Suppressor macrophage treated with lipopolysaccharide for 1 hour (primary cell): ENCODE measurements at places on chromosomes 2 and 18.

DNA sequence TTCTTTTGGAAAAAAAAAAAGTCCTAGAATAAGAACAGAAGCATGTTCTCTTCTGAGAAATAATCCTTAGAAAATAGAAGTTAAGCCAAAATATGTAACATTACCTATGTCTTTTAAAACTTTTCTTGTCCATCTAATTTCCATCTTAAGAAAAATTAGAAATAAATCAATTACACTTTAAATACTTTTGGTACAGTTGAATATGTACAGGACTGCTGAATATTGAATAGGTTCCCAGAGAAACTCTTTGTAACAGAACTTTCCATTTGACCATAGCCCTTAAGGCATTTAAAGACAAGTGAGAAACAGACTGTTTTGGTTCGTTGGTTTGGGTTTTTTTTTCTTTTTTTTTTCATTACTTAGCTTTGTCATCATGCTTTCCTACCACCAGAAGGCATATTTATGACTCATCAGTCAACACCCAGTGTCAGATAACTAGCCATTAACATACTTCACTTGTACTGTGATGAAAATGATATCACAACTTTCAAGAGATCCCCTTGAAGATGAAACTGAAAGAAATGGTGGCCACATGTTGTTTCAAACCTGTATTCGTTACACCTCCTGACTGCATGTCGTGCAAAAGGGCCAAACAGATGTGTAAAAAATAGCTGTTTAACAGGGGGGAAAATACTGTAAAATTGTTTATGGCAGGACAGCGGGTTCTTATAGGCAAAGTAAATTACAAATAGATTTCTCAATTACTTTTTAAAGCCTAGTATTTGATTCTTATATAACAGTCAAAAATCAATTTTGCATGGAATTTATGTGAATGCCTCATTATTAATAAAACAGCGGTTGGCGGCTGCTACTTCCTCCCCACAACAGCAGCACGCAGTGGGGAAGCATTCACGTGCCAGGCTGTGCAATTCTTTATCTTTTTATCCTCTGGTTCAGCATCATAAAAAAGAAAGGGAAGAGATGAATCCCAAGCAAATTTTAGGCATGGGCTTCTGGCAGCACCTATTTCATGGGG is 280.7 kb upstream of the HNRNPA3 start:
- DNase-seq = no peak

DNA sequence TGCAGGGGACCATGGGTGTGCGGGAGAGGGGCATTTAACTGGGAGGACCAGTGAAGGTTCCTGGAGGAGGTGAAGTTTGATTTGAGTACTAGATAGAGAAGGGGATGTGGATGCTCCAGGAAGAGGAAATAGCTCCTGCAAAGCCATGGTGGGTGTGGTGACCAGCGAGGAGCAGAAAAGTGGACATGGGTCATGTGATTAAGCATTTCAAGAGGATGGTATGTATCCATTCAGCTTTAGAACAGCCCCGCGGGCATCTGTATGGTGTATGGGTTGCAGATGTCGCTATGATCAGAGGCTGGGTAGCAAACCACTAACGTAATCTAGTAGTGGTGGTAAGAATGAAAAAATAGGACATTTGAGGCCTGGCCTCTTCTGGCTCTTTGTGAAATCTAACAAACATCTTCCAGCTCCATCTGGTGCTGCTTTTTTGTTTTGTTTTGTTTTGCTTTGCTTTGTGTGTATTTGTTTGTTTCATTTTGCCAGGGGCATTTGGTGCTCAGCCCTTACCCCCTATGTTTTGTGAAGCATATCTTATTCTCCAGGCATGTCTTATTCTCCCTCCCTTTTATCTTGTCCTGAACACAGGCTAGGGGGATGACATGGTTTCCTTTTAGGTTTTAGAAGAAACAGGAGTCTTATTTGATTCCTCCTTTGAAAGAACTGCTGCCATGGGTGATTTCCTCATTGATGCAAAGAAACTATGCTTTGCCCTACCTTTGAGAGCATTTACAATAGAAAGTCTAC is 226.1 kb downstream of the LRRTM1 start:
- no peak for DNase-seq

- DNase-seq = no peak
Observed at GRCh38 chr2:133530645-133531044, 37.6 kb downstream of the NCKAP5 start.

DNA sequence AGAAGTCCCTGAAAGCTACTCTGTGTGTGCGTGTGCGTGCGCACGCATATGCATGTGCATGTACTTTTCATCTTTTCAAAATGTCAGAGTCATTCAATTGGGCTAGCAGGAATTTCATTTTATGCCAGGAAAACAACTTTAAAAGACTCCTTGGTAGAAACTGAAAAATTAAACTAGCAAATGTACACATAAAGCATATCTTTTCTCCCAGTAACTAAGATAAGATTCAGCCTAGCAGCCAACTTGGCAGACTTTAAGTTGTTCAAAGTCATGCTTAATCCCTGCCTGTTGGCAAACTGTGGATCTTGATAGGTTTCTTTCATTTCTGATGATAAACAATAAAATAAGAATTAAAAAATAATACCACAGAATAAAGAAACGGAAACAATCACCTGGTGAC is 1129.1 kb downstream of the LRP1B start:
- DNase-seq = no peak

GRCh38 chr2:60070736-60071489 is 482.5 kb downstream of the BCL11A start:
- no peak for DNase-seq

GRCh38 chr18:21949326-21950015 is 208.9 kb downstream of the MIB1 start:
- DNase-seq = no peak

DNA sequence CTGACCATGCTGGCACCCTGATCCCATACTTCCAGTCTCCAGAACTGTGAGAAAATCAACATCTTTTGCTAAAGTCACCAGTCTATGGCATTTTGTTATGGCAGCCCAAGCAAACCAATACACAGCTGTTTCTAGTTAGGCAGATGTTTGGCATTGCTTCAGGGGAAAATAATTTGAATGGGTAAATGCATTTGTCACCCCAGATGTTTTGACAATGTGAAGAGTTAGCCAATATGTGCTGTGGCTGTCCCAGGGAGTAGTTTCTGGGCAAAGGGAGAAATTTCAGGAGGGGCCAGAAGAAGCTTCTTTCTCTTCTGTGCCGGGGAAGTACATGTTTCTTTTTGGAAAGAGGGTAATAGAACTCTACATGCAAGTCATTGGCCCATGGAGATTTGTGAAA is 619.0 kb downstream of the SLC4A3 start:
- DNase-seq = no peak

DNA sequence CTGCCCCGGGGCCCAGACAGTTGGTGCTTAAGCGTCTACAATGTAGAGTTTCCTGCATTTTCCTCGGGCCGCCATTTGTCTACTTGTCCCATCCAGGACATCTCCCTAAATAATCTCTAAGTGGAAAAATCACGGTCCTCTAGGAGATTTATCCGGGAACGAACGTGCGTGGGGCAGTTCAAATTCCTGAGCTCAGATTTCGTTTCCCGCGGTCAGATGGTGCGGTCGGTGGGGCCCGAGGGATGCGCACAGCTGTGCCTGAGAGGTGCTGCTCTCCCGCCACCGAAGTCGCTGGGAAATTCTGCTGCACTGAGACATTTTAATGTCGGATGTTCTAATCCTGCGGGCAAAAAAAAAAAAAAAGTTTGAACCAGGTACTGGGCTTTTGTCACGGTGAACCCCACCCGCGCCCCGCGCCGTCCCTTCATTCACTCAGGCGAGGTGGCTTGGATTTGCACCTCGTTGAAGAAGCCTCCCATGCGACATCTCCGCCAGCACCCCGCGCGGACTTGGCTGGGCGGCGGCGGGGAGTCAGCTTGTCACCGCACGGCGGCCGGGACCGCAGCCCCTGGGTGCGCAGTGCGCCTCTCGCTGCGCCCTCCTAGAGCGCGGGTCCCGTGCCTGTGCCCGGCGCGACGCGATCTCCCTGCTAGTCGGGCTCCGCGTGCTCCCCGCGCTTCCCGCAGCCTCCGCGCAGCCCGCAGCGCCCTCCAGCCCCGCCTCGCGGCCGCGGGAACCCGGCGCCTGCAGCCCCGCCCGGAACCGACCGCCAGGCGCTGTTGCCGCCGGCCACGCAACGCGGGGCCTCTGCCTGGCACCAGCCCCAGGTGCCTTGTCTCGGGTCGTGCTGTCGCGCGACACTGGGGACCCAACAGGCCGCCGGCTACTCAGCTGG is 191.9 kb upstream of the TCF4 start:
- peak; percentile 26 for DNase-seq

DNA sequence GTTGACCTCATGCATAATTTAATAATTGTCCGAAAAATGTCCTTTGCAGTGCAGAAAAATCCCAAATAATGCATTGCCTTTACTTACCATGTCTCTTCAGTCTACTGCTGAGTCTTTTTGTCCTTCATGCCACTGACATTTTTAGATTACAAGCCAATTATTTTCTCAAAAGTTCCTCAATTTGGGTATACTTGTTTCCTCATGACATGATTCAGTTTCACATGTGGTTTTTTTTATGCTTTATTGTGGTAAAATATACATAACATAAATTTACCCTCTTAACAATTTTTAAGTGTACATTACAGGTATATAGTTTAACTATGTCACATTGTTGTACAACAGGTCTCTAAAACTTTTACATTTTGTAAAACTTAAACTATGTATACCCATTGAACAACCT is 81.0 kb downstream of the EPC2 start:
- peak; percentile 10 for DNase-seq

- no peak for DNase-seq
Observed at GRCh38 chr18:76370686-76371085, 124.4 kb downstream of the ZNF516 start.

GRCh38 chr2:237818066-237818473 is 19.5 kb downstream of the RBM44 start:
- peak; percentile 80 for DNase-seq

GRCh38 chr2:37795938-37796337 is 124.5 kb upstream of the CDC42EP3 start:
- no peak for DNase-seq

DNA sequence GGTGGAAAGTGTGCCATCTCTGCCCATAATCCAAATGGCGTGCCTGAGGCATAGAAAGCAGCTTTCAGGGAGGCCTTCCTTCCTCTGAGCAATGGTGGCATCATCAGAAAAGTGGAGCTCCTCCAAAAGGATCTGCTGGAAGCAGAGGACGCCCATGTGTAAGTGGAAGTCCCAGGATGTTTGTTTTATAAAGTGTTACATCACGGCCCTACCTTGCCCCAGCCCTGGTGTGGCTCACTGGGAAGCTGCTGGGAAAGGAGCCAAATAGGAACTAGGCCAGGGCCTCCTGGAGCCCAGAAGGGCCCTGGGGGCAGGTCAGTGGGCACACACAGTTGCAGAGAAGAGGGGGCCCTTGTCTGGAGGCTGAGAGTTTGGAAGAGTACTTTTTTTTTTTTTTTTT is 4.2 kb upstream of the ODC1 start:
- DNase-seq = no peak

DNA sequence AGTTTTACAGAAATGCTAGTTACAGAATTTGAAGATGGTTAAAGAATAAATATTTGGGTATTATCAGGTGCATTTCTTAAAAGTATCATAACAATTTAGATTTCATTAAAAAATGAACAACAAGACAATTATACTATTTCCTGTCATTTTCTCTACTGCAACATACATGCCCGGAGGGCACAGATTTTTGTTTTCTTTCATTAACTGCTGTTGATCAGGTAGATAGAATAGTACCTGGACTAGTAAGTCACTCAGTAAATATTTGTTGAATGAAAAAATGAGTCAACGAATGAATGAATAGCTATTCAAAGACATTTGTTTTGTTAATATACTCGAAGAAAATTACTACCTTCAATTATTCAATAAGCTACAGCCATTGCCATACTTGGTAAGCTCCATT is 531.2 kb upstream of the VRK2 start:
- DNase-seq = no peak

- DNase-seq = no peak
Observed at GRCh38 chr2:222783592-222783991, 77.2 kb upstream of the ACSL3 start.

GRCh38 chr2:53067533-53067932 is 700.1 kb upstream of the CHAC2 start:
- DNase-seq = no peak

- peak; percentile 69 for DNase-seq
Observed at GRCh38 chr18:79507546-79508480, 112.1 kb downstream of the NFATC1 start.

DNA sequence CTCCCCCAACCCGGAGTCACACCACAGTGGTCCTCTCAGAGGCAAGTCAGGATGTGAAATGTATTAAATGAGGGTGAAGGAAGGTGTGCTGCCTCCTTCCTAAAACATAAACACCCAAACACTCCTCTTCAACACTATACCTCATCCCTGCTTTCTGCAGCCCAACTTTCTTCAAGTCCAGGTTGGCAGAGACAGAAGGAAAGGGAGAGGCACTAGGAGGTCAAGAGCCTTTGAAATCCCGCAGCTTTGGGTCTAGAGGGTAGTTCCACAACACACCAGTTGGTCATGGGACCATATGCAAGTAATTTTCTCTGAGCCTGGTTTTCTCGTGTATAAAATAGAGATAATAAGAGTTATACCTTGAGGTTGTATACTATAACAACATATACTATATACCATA is 38.4 kb downstream of the FIGN start:
- no peak for DNase-seq

DNA sequence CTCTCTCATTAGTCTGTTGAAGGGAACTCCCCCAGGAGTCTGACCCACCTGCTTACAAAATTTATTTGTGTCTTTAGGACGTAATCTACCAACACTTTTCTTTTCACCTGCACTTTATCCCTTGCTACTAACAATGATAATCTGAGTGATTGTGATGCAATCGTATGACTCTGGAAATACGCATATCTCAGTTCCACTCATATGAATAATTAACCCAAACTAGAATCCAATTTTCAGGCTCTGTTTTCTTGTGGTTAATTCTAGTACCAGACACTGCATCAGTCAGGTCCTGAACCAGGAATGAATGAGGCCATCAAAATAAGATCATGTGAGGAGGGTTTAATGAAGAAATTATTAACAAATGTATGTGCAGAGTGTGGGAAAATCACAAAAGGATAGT is 158.4 kb upstream of the SRD5A2 start:
- DNase-seq = no peak

GRCh38 chr2:217801115-217801531 is 201.7 kb downstream of the TNS1 start:
- DNase-seq = no peak

DNA sequence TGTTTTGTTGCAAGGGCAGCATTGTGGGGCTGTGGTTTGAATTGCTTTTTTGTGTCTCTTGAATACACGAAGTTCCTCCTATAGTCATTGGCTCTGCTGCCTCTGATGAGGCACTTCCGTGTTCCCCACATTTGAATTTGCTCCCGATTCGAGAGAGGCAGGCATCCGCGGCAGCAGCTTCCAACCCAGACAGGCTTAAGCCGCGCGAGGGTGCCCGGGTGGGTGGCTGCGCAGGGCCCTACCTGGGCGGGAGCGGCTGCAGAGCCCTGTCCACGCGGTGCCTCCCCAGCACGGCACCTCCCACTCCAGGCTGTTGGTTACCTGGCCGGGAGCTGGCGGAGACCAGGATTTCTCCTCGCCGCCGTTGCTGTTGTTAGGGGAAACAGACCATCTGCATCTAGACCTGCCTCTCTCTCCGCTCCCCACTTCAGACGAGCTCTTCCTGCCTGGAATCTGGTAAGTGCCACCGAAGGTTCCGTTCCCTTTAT is 151.3 kb downstream of the NEDD4L start:
- peak; percentile 51 for DNase-seq

- peak; percentile 41 for DNase-seq
Observed at GRCh38 chr2:100110614-100111000, 31.8 kb downstream of the AFF3 start.
